ENCODE measurements at places on chromosomes 1 and 21. TPM values are rescaled to one million over a fixed set of nuclear protein-coding genes. Genes with fewer than 3 reads are reported as not detected.

PLOD1 gene
- 9.0 TPM for total RNA-seq

DIRAS3 gene
- total RNA-seq, result not detected

CD1D gene
- not detected for total RNA-seq

SPRR2G gene
- not detected for total RNA-seq

GRCh38 chr1:210397252-210397651 lies 68.5 kb downstream of the HHAT start:
- DNase-seq, result no peak

GRCh38 chr1:110916669-110917306 lies 43.8 kb downstream of the CD53 start:
- DNase-seq, result peak; percentile 52

GRCh38 chr1:7278827-7279765 lies 492.0 kb upstream of the VAMP3 start:
- DNase-seq, result no peak

DNA sequence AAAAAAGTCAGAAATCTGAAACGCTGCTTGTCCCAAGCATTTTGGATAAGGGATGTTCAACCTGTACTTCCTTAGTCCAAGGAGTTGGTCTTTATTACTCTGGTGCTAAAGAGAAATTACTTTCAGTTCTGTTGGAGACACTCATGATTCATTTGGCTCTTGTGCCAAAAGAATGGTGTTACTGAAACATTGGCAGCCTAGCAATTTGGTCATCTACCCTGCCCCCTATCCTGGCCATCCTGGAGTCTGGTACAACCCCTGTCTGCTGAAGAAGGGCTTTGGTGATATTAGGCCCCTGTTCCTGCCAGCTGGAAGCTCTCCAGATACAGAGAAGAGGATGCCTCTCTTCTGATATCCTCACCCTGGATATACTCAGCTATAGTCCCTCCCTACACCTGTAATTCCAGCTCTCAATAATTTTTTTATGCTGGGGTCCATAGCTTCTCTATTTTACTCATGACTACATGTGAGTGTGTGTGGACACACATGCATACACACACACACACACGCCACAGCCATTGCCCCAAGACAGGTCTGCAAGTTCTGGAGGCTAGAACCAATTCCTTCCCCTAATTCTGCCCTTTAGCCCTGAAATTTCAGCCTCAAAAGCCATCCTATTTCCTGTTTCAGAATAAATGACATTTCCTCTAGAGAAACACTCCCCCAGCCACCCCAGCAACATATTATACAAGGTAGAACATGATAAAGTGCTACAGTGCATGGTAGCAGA lies 40.0 kb downstream of the LHX8 start:
- no peak for DNase-seq

- no peak for DNase-seq
Observed at GRCh38 chr1:5404412-5405203, 587.6 kb downstream of the NPHP4 start.

GRCh38 chr1:65362545-65362944 lies 53.2 kb downstream of the DNAJC6 start:
- DNase-seq, result no peak

GRCh38 chr1:228437424-228437962 lies 20.8 kb upstream of the TRIM17 start:
- no peak for DNase-seq
